RWPE2 (cell line): ENCODE measurements at places on chromosomes 1 and 21.

GRCh38 chr1:119632103-119632490 is 16.0 kb downstream of the ZNF697 start:
- no peak for DNase-seq

DNA sequence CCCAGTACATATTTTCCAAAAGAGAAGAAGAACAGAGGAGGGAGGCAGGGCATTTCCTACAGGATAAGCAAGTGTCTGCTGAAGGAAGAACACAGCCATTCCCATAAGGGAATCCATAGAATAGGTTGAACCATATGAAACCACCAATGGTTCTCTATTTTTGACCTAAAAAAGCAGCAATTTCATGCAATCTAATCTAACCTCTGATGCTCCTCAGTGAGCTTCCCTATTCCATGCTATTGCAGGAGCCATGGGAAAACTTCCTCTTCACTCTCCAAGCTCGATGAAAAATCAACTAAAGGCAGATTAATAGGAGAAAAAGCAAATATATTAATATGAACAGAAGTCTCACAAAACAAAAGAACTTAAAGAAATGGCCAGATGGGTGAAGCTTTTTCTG is 50.5 kb downstream of the SIPA1L2 start:
- no peak for DNase-seq

DNA sequence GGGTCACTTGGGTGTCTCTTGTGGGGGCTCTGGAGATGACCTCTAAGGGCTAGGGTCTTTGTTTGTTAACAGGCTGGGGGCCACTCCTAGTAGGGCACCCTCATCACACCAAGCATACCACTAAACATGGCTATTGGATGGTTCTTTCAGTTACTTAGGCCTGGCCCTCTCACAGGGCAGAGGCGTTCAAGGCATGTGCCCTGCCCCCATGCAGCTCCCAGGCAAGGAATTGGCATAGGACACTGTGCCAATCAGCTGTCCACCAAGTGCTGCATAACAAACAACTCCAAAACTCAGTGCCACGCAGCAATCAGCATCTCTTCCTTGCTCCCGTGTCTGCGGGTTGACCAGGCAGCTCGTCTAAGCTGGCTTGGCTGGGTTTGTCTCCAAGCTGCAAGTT is 2.1 kb upstream of the KCNAB2 start:
- no peak for DNase-seq

GRCh38 chr1:81574408-81574807 is 226.3 kb upstream of the ADGRL2 start:
- no peak for DNase-seq

- no peak for DNase-seq
Observed at GRCh38 chr1:111967067-111967690, 22.3 kb downstream of the KCND3 start.

- DNase-seq = no peak
Observed at GRCh38 chr1:178938959-178939317, 68.1 kb upstream of the ANGPTL1 start.

- DNase-seq = no peak
Observed at GRCh38 chr1:16449666-16450065, 9.1 kb downstream of the NECAP2 start.

GRCh38 chr1:54934869-54935268 is 45.6 kb upstream of the TMEM61 start:
- no peak for DNase-seq

GRCh38 chr1:31181515-31182343 is 58.0 kb downstream of the NKAIN1 start:
- DNase-seq = no peak

DNA sequence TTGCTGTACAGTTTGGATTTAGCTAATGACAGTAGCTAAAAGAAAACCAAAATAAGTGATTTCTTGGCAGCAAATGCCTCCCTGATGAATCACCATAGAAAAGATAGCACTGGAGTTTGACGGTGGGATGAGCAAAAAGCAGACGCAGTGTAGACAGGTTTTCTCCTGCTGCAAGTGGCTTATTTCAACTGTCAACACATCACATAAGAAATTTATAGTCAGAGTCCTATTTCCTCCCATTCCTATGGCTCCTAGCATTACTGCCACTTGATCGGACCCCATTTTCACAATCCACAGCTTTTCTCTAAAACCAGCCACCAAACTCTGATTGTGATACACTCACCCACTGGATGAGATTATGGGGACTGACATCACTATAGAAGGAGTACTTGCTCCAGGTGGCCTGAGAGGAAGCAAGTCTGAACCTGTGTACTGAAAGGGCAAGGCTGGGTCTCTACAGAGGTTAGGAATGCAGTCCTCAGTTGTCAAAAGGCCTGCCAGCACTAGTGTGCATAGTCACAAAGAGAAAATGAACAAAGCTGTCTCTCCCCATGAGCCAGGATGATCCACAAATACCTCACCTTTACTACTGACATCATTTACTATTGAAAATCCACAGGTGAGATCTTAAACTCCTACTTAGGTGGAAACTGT is 359.8 kb downstream of the LTN1 start:
- DNase-seq = peak; percentile 90

GRCh38 chr1:912740-913301 is 10.9 kb upstream of the SAMD11 start:
- peak; percentile 55 for DNase-seq

DNA sequence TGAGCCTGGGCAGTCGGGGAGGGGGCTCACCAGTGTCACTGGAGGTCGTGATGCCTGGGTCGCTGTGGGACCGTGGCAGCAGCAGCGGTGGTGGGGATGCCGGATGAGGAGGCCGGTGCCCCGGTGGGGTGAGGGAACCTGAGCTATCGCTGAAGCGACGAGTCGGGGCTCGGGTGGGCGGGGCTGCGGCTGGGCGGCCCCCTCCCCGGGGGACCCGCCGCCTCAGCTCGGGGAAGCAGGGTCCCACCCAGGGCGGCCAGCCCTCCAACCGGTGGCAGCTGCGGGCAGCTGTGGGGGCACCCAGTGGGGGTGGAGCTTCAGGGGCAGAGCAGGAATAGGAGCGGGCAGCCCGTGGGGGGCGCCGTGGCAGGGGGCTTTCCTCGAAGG is 5.0 kb downstream of the ENTREP3 start:
- no peak for DNase-seq

DNA sequence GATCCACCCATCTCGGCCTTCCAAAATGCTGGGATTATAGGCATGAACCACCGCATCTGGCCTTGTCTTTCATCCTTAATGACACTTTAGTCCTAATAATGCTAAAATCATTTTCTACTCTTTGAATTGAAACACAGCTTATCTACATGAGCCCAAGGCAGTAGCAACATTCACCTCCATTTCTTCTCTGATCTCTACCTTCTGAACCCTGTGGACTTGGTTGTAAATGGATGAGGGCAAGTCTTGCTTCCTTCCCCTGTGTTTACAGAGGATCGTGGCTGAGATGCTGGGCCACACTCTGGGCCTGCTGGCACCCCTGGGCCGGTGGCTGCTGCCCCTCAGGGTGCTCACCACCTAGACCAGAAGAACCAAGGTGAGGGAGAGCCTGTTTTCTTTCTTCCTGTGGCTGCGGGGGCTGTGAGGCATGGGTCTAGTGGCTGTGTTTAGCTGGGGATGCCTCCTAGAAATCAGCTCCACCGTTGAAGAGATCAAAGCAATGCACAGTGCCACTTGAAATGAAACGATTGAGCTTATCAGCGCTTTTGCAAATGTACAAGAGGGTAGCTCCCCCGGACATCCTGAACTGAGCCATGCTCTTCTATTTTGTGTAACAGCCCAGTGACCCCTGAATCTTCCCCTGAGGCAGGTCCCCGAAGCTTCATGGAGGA is 32.2 kb upstream of the LGALS8 start:
- no peak for DNase-seq

DNA sequence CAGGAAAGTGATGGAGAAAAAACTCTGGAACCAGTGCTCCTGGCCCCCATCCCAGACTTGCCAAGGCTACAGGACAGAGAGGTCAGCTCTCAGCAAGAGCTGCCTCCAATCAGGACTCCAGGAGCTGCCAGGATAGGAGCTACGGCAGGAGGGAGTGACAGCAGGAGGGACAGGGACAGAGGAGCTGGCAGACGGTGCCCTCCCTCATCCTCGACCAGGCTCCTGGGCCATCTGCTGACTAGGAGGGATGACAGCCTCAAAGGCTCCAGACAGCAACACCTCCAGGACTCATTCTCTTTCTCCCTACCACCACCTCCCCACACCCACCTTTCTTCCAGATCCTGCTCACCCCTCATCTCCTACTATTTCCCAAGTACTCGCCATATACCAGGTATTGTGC is 22.7 kb downstream of the DLGAP3 start:
- no peak for DNase-seq

DNA sequence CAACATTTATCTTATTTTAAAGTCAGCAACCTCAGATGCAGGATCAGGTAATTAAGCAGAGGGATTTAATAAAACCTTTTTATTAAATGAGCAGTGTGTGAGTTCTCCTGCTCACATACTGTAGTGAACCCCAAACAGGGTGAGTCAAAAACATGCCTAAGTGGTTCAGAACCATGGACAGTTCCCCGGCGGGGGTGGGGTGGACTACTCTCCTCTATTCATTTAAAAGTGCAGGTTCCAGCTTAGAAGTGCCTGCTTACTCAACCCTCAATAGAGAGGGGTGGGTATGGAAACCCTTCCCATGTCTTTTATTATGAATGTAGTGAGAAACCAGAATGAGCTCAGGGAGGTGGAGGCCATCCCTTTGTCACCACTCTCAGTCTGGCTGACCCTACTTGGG is 397.9 kb downstream of the HHAT start:
- DNase-seq = no peak

- no peak for DNase-seq
Observed at GRCh38 chr1:180386745-180387367, 115.5 kb downstream of the ACBD6 start.

DNA sequence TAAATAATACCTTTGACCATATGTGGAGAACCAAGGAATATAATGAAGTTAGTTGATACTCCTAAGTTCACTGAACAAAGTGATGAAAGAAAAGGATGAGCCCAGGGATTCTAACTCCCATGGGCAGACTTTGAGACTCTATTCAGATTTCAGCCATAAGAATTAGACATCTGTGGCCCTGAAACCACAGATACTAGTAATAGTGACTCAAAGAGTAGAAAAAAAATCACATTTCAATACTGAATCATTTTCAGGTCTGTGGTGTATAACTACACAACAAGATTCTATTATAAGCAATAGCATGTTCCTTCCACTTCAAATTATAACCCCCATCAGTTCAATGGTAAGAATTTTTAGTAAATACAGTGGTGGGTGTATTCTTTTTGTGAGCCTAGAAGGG is 16.4 kb upstream of the F13B start:
- DNase-seq = no peak

DNA sequence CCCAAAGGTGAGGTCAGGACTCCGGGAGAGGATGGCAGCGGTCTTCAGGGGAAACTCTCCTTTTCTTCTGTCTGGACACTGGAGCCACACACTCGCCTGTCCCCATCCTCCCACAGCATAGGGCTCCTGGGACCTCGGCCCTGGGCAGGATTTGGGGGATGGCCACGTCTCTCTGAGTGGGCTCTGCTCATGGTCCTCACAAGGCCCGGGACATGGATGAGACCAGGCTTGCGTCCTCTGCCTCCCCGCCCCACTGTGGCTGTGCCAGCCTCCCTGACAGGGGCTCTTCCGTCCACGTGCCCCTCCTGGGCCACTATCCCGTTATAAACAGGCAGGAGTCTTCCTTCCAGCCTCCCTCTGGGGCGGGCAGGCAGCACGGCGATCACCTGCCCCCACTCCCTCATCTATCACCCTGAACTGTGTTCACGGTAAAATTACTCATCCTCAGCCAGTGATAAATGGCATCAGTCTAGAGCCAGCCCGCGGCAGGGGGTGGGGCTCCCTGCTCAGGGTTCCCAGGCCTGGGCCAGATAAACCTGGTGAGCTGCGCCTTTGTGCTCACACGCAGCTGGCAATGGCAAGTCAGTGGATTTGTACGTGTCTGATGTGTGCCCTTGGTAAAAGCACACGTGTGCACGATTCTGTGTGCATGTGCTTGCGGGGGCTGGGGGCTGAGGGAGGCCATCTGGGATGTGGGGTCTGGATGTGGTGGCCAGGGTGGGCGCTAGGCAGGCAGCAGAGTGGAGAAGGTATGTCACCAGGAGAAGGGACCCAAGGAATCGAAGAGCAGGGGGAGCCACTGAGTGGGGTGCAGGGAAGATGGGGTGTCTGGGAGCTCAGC is 12.6 kb upstream of the SAMD11 start:
- DNase-seq = peak; percentile 71

DNA sequence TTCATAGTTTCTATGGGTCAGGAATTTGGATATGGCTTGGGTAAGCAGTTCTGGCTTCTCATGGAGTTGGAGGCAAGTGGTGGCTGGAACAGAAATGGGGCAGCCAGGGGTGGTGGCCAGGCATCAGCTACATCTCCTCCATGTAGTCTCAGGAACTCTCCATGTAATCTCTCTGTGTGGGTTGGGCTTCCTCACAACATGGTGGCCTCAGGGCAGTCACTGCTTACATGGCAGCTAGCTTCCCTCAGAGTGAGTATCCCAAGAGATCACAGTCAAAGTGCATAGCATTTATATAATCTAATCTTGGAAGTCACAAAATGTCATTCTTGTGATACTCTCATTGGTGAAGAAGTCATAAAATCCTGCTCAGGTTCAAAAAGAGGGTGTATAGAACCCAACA is 25.7 kb downstream of the MR1 start:
- no peak for DNase-seq

GRCh38 chr1:86271046-86271445 is 114.5 kb upstream of the COL24A1 start:
- no peak for DNase-seq

- DNase-seq = no peak
Observed at GRCh38 chr1:84884671-84885389, 8.2 kb downstream of the LPAR3 start.

DNA sequence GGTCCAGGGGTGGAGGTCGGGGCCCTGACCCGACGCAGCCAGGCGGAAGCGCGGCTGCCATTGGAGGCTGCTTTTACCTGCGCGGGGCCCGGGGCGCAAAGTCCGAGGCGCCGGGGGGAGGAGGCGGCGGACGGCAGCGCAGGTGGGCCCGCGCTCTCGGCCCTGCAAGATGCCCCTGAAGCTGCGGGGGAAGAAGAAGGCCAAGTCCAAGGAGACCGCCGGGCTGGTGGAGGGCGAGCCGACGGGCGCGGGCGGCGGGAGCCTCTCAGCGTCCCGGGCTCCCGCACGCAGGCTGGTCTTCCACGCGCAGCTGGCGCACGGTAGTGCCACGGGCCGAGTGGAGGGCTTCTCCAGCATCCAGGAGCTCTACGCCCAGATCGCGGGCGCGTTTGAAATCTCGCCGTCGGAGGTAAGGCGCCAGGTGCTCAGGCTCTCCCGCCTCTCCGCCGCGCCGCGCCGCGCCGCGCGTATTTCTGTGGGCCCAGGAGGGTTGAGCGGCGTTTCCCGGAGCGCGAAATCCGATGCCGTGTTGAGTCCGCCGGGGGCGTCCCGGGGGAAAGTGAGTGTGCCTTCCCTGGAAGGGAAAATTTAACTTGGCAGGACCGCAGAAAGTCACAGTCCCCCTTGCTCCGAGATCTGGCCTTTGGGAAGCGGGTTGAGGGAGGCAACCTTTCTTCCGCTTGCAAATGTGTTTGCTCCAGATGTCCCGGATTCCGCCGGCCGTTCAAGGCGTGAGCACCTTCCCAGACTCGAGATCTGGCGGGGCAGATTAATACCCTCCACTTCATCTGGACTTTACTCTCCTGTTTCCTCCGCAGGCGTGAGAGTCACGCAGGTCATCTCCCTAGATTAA is at the start of gene GIPC2:
Gene GIPC2, plus strand, starts transcription at position 41 of the 853 bp plus-strand sequence. Its CDS starts 129 bp downstream, at position 170.
- DNase-seq = no peak
